ENCODE measurements at places on chromosomes 5 and 9.

- DNase-seq: no peak
Measured at GRCh38 chr9:4732890-4733289, 8.1 kb downstream of the AK3 start.

DNA sequence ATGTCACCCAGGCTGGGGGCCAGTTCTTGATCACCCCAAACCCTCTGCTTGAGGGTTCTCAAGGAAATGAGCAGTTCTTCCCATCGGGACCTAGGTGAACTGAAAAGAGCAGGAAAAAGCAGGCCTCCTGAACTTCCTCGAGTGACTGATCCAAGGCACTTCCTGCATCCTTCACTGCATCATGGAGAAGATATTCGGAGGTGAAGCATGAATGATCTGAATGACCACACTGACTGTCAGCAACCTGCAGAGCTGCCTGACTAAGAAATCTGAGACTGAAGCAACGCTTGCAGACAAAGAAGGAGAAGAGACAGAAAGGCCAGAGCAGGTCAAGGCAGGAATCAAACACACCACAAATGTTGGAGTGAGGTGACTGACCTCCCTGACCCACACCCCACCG is 420.2 kb downstream of the AGTPBP1 start:
- DNase-seq: no peak

DNA sequence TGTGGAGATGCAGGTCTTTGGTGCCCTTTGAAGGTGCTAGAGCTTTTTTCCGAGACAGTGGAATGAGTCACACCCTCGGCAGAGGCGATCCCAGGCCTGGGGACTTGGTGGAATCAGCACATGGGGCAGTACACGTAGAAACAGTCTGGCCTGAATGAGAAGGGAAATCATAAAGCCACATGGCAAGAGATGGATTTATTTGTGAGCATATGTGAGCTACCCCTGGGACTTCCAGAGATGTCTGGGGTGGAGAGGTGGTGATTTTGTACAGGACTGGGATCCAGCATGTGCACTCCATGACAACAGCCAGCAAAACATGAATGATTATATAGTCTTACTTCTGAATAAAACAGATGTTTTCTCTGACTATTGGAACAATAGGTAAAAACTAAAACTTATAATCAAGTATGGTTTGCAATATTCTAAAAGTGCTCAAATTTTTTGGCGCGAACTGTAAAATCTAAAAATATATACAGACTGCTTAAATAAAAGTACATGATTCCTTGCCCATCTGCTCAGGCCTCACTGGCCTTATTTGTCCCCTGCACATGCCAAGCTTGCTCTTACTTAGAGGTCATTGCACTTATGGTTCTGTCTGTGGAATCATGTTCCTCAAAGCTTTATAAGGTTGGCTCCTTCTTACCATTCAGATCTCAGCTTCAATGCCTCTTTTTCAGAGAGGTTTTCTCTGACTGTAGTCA is 54.7 kb upstream of the SMARCA2 start:
- no peak for DNase-seq

GRCh38 chr5:139748505-139748826 is 47.1 kb upstream of the PSD2 start:
- DNase-seq: no peak

DNA sequence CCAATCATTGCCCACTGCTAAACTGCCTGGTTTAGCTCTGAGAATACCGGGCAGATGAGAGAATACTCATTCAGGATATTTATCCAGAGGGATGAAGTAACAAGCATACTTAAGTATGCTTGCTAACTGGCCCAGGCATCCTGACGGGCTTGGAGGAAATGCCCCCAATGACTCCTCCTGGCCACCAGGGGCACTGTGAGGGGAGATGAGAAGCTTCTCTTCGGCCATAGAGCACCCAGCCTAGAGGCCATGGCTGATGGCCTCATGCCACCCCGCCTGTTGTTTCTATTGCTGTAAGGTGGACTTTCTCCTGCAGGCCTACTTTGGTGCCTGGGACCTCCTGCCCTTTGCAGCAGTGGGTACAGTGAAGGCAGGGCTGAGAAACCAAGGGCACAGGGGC is 134.5 kb upstream of the FSTL4 start:
- DNase-seq: no peak

DNA sequence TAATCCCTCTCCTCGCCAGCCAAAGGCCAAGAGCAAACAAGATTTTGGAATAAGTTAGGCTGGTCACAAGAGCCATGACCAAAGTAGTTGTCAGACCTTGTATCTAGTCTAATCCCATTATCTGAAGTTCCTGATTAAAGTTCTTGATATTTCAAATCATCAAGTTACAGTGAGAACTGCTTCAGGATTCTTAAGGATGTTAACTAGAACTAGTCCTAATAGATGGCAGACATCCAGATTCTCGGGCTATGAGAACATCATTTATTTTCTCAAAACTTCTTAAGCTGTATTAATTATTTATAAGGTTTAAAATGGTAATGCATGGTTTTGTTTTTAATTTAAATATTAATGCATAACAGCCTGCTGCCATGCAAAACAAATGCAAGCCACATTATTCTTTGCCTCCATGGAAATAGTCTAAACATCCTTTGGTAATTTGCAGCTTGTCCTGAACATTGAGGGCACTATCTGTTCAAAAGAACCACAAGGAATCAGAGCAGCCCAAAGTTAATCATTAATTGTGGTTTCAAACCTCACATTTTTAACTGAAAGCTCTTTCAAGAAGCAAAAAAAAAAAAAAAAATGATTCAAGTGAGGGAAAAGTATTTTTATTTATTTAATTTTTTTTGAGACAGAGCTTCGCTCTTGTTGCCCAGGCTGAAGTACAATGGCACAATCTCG is 95.1 kb downstream of the TTC39B start:
- no peak for DNase-seq

DNA sequence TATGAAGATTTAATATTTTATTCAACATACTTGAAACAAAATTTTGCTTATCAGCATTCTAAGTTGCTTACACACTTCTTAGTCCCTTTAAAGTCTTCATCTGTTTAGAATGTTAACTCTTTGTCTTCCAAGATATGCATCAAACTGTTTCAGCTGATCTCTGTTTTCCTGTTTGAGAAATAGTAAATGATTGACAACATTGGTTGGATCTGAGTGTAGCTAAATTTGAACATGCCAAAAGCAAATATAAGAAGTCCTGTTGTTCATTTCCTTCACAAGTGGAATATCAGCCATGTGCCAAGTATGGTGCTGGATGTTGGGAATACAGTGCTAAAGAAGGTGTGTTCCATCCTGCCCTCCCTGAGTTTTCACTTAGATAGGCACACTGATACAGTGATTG is 430.4 kb downstream of the EBF1 start:
- no peak for DNase-seq

DNA sequence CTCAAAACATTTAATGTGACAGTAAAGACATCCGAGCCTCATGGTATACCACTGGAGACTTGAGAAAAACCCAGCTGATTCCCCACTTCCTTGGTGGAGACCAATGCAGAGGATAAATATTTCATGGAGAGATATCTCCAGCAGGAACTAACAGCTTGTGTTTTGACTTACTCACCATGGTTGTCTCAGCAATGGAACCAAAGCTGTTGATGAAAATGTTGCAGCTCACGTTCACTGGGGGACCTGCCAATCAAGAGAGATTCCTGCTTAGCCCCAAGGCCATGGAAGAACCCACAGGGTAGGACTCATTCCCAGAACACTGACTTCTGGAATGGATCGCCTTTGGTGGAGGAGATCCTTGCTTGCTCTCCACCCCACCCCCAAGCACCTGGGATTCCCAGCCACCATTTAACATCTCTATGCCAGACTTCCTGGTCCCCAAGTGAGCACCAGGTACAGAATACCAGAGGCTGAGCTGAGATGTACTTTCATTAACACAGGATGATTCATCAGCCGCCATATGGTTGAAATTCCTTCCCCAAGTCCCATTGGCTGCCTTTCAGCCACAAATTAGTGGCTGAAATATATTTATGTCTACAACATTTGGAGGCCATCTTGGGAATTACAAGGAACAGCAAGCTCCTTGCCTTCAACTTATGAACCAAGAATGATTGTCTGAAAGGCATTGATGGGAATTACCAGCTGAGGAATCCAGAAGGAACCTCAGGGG is 37.9 kb downstream of the GLRA1 start:
- no peak for DNase-seq

DNA sequence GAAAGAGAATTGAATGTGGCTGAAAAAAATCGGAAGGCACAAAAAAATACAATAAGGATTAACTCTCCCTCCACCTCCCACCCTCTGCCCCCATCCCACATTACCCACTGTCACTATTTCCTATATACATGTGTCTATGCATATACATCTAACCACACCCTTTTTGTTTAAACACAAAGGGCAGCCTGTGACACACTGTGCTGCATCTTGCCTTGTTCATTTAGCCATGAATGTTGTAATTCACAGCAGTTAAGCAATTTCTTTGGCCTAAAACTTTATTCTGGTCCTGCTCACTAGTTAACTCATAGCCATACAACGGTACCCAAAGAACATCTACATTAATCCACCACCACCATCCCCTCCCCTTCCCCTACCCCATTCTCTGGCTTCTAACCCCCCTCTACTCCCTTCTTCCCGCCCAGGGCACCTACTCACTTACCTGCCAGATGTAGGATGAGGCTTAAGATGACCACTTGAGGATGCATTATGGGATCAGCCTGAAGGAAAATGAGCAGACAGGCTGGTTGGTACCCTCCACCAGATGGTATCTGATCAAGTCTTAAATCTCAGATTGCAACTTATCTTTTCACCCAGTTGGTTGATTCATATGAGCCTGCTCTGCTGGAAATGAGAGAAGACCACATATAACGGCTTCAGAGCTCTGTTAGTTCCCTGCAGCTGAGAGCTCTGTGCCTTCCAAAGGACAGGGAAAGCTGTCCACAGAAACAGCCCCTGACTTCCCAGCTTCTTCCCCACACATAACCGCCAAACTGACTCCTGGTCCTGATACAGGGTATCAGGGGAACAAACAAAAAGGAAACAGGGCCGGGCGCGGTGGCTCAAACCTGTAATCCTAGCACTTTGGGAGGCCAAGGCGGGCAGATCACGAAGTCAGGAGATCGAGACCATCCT is 1.2 kb downstream of the HAVCR1 start:
- no peak for DNase-seq

DNA sequence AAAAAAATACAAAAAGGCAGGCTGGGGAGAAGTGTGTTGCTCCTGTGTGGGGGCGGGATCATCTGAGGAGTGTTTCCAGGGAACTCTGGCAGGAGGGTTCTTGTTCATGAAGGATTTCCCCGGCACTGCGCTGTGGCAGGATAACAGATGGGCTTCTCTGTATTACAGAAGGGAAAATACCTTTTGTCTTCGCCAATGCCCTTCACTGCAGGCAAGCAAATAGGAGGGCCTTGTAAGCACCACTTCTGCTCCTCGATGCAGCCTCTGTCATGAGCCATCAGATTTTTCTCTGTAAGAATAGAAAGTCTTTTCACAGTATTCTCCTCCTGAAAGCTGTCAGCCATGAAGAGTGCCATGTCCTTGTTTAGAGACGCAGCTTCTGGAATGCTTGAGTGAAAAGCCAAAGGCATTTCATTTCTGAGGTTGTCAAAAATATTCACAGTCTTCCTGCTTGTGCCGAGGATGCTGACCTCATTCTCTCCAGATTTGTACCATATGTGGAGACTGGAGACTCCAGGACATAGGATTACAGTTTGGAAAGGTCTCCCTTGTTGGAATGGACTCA is 294.0 kb downstream of the YTHDC2 start:
- DNase-seq: no peak

DNA sequence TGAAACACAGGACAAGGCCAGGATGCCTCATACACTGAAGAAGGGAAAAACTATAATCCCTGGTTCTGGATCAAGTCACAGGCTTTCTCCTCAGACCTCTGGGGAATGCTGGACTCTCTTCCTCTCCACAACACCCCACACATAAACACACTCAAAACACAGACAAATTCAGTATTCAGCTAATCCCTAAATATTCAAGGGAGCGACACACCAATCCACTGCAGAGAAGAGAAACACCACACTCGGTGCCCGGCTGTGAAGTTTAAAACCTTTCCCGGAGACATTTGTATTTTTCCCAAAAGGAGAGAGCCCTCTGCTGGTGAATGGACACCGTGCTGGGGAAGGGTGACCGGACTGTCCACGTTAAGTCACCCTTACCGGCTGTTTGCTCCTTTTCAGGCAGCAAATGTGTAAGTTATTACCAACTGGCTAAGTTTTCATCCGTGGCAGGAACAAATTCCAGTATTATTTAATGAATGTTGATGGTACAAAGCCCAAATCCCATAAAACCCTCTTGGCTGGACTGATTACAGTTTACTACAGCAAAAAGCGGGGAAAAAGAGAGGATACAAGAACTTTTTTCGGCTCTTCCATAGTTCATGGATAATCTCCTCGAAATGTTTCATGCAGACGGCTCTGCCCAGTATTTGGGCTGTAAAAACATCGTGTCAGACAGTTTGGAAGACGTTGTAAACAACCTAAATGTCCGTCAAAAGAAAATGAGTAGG is 130.9 kb upstream of the SLC30A5 start:
- DNase-seq: no peak

DNA sequence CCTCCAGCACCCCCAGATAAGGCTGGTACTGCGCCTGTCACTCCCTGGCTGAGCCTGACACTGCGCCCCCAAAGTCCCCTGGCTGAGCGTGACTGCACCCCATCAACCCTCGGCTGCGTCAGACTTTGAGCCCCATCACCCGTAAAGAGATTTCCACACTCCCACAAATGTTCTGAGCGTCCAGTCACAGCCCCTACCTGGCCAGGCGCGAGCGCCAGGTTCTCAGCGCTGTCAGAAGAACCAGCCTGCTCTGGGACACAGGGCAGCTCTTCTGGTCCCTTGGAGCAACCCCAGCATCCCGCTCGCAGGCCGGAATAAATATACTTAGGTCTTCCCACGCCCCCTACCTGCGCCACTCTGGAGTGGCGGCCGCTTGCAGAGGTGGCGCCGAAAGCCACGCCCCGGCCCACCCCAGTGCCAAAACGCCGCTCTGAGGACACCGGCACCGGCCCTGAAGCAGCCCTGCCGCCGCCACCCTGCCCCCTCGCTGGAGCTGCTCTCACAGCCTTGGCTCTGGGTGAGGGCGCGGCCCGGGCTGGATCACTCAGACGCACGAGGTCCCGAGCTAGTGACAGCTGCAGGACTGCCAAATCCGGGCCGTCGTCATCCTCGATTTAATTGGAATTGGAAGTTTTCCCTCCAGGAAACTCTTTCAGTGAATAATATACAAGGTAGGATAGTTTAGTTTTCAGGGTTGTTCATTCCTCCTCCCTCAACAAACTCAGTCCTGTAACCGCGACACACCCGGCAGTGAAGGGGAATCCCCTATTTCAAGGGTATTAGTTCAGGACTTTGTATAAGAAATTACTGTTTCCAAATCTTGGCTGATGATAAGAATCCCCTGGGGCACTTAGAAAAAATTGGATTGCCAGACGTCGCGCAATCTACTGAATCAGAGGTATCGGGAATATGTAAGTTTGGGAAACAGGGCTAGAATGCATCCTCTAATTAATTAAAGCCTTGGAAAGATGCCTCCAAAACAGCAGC is 1.2 kb upstream of the CEMIP2 start:
- DNase-seq: peak; percentile 24

Data from CD14-positive monocyte (primary cell).